ENCODE measurements at places on chromosomes 1 and 21.

- no peak for DNase-seq
These were observed 256.4 kb downstream of the HMCN1 start for GRCh38 chr1:185990565-185990964.

DNA sequence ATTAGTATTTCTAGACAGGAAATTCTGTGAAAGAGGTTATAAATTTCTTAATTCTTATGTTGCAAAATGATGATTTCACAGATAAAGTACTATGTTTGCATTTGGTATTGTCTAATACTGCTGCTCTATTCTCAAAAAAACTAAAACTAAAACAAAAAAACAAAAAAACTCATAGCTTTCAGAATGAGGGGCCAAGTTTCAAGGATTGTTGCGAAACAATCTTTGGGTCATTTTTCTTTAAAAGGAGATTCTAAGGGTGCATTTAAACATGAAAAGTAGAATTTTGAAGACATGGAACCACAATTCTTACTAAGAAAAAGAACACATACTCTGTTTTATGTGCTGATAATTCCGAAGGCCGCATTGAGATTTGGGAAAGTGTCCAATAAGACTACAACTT lies 645.1 kb downstream of the ADGRL2 start:
- no peak for DNase-seq

GRCh38 chr1:226890331-226891108 lies 20.1 kb downstream of the PSEN2 start:
- no peak for DNase-seq

DNA sequence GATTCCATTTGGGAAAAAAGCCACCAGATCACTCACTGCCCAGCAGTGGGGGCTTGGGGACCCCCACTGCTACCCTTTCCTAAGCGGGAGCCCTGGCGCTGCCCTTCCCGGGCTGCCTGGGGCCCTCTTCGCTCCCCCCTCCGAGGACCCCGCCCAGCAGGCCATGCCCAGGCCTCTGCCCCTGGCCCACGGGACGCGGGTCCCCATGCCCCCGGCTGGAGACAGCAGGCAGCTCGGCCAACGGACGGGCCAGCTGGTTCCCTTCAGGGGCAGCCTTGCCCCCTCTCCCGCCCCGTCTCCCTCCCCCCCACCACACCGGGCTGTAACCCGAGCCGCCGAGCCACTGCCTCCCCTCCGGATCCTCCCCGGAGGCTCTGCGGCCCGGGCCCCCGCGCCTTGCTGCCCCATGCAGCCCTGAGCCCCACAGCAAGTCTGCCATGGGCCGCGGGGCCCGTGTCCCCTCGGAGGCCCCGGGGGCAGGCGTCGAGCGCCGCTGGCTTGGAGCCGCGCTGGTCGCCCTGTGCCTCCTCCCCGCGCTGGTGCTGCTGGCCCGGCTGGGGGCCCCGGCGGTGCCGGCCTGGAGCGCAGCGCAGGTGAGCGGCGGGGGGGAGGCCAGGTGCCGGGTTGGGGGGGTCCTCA lies at the start of gene MMP23B:
Gene MMP23B, plus strand, starts transcription at position 392 of the 639 bp plus-strand sequence. Its CDS starts 46 bp downstream, at position 438.
- no peak for DNase-seq

DNA sequence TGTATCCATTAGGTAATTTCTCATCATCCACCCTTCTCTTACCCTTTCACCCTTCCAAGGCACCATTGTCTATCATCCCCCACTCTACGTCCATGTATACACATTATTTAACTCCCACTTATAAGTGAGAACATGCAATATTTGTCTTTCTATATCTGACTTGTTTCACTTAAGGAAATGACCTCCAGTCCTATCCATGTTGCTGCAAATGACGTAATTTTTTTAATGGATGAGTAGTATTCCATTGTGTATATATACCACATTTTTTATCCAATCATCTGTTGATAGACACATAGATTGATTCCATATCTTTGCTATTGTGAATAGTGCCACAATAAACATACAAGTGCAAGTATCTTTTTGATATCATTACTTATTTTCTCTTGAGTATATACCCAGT lies 322.9 kb upstream of the CXADR start:
- DNase-seq: no peak

DNA sequence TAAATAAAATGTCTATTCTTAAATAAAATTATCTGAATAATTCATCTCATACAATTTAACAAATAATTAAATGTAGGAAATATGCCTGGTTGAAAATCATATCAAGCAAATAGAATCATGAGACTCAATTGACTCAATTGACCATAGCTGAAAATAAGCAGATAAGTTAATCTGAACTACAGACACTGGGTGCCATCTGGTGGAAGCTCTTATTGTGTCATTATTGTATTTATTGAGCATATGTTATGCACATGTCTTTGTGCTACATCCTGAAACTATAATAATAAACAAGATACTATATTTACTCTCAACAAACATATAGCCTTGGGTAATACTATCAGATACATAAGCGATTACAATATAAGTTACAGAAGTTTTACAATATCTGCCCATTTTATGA lies 41.0 kb downstream of the BRINP3 start:
- peak; percentile 17 for DNase-seq

- no peak for DNase-seq
These were observed 95.4 kb upstream of the DESI2 start for GRCh38 chr1:244557565-244557964.

GRCh38 chr1:171877701-171878100 lies 36.4 kb downstream of the DNM3 start:
- DNase-seq: peak; percentile 67

DNA sequence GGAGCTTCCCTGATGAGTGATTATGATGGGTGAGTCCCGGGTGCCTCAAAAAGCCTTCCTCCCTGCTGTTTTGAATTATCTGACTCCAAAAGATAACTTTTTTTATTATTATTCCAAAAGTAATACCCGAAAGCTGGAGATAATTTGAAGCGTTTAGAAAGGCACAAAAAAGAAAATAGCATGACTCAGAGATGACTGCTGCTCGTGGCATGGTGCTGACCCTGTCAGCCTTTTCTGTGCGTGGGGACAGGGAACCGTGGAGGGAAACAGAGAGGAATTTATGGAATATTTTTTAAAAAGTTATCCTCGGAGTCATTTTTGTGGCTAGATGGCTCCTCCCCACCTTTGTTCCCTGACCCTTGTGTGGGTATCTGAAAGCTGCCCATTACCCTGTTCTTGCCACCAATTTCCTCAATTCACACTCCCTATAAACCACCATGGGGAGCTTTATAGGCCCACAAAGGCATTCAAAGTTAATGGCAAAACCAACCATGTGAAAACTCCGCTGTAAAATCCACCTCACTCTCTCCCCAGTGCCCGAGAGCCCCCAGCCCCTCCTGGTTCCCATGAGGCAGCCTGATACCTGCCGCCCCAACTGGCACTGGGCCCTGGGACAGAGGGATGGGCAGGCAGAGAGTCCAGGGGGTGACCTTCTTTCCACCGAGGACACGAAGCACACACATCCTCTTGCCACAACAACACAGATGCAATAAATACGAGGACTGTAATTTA lies 37.5 kb downstream of the IGSF21 start:
- no peak for DNase-seq

- DNase-seq: peak; percentile 81
These were observed 15.9 kb downstream of the TMEM63A start for GRCh38 chr1:225866061-225866837.

- DNase-seq: no peak
These were observed 53.5 kb upstream of the CHODL start for GRCh38 chr21:18191139-18191538.

GRCh38 chr1:83900524-83900923 lies 98.4 kb downstream of the TTLL7 start:
- DNase-seq: peak; percentile 69

- DNase-seq: no peak
These were observed 46.7 kb upstream of the SAMD13 start for GRCh38 chr1:84254703-84255238.

GRCh38 chr1:210159211-210159610 lies 73.4 kb upstream of the SERTAD4 start:
- DNase-seq: no peak

- peak; percentile 19 for DNase-seq
These were observed 16.3 kb downstream of the VPS45 start for GRCh38 chr1:150083907-150084306.

DNA sequence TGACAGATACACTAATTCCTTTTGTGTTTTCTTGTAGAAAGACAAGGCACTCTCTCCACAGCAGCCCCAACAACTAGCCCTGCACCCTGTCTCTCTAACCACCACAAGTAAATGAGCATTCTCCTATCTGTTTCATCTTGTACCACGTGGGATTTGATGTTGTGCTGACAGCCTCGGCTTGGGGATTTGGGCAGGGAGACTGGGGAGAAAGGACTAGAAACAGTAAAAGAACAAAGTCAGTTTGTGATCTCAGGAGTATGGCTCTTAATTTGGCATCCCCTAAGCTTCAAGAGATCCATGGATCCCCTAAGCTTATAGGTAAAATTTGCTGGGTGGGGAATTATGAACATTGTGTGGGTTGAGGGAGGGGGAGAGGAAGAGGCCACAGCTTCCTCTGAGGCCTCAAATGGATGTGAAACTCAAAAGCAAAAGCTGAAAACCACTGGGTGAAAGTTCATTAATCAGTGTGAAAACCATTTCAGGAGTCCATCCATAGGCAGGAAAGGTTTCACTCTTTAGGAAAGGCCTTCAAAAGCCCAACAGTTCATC lies 3.1 kb downstream of the C1orf162 start:
- no peak for DNase-seq

DNA sequence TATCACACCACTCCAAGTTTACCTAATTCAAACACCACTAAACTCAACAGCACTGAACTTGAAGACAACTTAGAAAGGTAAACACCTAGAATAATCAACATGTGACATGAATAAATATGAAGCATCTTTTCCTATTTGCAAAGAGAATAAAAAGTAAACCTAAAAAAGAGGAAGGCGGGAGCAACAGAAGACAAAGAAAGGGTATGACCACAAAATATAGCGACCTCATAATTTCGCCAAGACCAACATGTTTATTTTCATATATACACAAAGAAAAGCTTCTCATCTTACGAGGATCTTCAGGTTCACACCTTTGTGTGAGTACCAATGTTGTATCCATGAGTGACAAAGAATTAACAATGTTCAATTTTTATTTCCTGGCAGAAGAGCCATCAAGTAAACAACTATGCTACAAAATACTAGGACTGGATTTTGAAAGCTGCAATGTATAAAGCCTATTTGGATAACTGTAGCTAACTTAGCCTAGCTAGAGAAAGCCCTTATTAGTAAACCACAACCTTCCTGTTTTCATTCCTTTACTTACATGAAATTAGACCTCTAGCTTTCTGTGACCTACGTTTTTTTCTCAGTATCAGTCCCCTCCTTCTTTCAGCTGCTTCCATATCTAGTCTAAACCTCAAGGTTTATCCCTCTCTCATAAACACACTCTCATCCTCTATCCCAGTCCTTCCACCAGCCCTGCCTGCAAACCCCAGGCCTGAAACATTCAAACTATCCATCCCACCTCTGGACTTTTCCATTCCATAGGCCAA lies 21.3 kb upstream of the PHTF1 start:
- no peak for DNase-seq
